CD8-positive, alpha-beta memory T cell (primary cell): ENCODE measurements at places on chromosomes 5 and 9. TPM values are rescaled to one million over a fixed set of nuclear protein-coding genes. Genes with fewer than 3 reads are reported as not detected.
A peak's percentile ranks its signal among the peaks of the same experiment; 100 is the strongest.

DNA sequence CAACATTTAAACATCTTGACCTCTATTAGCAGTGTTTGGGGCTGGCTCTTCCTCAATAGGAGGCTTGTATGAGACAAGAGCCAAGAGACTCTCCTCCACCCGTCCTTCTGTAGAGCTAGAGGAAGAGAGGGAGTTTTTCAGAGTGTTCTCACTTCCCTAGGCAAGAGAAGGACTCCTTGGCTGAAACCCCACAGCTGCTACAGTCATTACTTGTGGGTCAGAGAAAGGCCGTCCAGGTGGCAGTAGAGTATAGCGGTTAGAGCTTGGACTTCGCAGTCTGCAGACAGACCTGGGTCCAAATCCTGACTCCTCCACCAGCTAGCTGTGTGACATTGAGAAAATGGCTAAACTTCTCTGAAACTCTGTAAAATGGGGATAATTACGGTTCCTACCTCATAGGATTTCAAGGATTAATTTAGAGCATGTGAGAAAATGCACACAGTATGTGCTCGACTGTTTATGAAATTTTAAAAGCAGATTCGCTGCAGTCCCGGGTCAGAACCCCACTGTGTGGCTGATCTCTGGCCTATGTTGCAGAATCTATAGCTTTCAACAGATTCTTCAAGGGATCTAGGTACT is 80.8 kb upstream of the ARAP3 start:
- H3K4me1 ChIP-seq = no peaks in the 10 kb centered on the region
- no peak for DNase-seq
- H3K36me3 ChIP-seq = no peaks in the 10 kb centered on the region
- H3K27me3 ChIP-seq = peaks cover 17% of the 10 kb centered on the region
- H3K27ac ChIP-seq = no peak overlapping the region

CRHBP gene
- not detected for polyA plus RNA-seq

- H3K27me3 ChIP-seq = no peaks in the 10 kb centered on the region
- peaks cover 14% of the 10 kb centered on the region for H3K4me1 ChIP-seq
- H3K27ac ChIP-seq = no peak overlapping the region
These were observed 46.6 kb upstream of the GNPDA1 start for GRCh38 chr5:142059304-142059940.

TCF7 gene
- 344 TPM for polyA plus RNA-seq

GRCh38 chr9:113164536-113165300 is 13.9 kb downstream of the SLC31A2 start:
- DNase-seq = no peak
- peaks cover 49% of the 10 kb centered on the region for H3K36me3 ChIP-seq
- H3K27me3 ChIP-seq = no peaks in the 10 kb centered on the region
- H3K27ac ChIP-seq = no peak overlapping the region
- no peaks in the 10 kb centered on the region for H3K4me1 ChIP-seq

- DNase-seq = peak; percentile 84
- H3K36me3 ChIP-seq = no peaks in the 10 kb centered on the region
- H3K4me1 ChIP-seq = peaks cover 49% of the 10 kb centered on the region
- no peaks in the 10 kb centered on the region for H3K27me3 ChIP-seq
- peak within 1 kb of the TSS; percentile 64 for H3K4me3 ChIP-seq
- H3K27ac ChIP-seq = peak within 1 kb of the TSS; percentile 55
These were observed at the start of gene N4BP3 for GRCh38 chr5:178113141-178113787. TSS of gene N4BP3 (plus strand) at chr5:178113532. CDS start at chr5:178119584, 6,052 bp downstream.
